ENCODE measurements at places on chromosomes 3 and 15.

- peak; percentile 38 for DNase-seq
Observed at GRCh38 chr3:132317229-132317948, at the start of gene ACP3. Gene ACP3, plus strand, starts transcription at chr3:132317407. Its CDS starts 50 bp downstream, at chr3:132317457.

- peak; percentile 54 for DNase-seq
Observed at GRCh38 chr3:129525341-129525968, 3.0 kb upstream of the RHO start.

DNA sequence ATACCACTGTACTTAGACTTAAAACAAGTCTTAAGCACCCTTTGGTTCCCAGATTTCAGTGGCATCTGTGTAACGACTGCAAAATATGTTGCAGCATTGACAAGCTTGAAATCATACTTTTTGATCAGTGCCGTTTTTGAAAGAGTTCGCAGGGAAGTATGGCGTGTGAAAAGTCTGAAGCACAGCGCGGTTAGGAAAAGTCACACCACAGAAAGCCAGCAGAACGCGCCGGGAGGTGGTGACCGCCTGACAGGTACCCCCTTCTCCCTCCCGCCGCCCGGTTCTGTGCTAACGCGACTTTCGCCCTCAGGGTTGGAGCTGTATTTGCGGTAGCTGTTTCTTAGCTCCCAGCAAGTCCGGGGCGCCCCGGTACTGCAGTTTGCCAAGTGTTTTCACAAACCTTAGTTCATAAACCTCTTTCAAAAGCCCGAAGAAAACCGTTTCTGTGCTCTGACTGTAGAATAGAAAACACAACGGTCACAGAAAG lies 481 bp upstream of the CRYBG3 start:
- DNase-seq, result peak; percentile 22

DNA sequence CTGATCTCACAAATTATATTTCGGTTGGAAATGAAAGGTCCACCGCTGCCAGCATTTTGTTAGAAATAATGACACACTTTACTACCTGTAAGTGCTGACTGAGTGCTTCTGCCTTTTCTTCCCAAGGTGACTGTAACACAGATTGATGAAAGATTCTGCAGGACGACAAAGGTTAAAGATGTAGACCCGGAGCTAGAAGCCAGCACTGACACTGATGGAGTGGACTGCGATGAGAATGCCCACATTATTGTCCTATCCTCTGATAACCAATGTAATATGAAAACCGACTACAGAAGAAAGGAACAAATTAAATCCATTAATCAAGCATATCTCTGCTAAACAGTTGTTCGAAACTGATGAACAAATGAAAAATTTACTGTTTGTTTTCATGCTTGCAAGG lies 666.5 kb downstream of the GBE1 start:
- no peak for DNase-seq

GRCh38 chr3:53293867-53294266 lies 38.0 kb upstream of the TKT start:
- DNase-seq, result no peak

GRCh38 chr3:23161896-23162570 lies 41.1 kb upstream of the UBE2E2 start:
- DNase-seq, result no peak

DNA sequence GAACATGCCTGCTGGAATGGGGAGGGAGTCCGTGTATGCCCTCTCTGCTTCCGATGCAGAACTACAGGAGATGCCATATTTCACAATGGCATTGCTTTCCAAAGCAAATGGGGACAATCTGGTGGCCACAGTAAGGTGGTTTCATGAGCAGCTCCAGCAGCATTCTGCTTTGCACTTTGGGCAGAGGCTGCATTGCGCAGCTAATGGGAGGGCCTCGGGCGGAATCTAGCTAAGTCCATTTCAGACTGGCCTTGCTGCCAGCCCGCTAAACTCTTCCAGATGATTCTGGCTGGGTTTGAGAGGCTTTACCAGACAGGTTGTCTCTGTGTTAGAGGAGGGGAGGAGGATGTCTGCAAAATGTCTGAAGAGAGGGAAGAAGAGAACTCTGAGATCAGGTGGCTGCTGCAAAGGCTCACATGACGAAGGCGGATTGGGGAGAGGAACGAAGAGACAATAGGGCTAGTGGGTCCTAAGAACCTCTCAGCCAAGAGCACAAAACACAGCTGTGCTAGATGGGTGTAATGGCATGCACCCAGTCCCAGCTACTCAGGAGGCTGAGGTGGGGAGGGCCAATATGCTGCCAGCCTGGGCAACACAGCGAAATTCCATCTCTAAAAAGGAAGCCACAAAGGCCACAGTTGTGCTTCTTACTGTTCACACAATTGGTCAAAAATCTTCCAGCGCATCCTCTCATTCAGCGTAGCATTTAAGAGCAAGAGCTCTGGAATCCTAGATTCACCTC lies 63.7 kb downstream of the BDH1 start:
- no peak for DNase-seq

GRCh38 chr3:63914312-63914711 lies 2.1 kb upstream of the SCAANT1 start:
- no peak for DNase-seq

- DNase-seq, result no peak
Observed at GRCh38 chr3:111895071-111895470, 36.0 kb downstream of the PHLDB2 start.

DNA sequence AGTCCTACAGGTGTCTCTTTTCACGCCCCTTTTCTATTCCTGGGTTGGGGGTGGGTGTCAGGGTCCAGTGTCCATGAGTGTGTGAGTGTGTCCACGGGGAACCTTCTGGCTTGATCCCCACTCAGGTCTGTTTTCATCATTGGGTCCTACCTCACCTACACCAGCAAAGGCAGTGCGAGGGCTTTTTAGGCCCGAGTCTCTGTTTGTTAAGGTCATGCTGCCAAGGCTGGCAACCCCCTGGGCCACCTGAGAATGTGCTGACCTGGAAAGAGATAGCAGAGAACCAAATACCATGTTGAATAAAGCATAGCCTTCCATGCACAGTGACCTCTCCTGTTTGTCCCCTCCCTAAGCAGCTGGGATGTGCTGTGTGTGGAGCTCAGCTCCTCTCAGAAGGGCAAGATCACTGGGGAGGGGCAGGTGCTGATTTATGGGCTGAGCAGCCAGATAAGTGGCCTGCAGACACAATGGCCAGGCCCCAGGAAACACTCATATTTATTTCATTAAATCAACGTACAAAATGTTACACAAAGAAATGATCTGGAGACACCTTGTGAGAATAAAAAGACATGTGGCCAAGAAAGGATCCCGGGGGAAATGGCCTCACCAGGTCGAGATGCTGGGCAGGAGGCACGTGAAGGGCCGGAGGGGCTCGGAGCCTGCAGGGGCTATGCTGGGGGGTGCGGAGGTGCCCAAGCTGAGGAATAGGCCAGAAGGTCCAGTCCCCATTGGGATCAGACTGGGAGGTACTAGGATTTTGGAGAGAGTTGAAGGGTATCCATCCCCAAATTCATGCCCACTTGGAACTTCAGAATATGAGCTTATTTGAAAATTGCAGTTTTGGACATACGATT lies 36.1 kb downstream of the RAB6B start:
- no peak for DNase-seq

GRCh38 chr3:106403371-106404145 lies 534.7 kb upstream of the CBLB start:
- DNase-seq, result no peak

DNA sequence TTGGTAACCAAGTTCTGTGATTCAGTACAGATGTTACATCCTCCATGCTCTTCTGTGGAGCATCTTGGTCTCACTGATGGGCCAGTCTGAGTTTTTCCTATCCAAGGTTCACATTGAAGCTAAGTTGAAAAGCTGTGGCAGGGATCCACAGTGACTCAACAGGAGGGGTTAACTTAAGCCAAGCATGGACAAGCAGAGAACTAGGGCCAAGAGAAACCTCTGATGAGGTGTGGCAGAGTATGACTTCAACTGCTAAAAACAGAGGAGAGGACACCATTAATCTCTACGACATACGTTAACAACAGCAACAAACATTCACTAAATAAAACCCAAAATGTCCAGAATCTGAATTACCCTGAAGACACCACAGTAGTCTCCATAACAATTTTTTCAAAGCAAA lies 268.1 kb upstream of the UBE2E2 start:
- DNase-seq, result no peak

DNA sequence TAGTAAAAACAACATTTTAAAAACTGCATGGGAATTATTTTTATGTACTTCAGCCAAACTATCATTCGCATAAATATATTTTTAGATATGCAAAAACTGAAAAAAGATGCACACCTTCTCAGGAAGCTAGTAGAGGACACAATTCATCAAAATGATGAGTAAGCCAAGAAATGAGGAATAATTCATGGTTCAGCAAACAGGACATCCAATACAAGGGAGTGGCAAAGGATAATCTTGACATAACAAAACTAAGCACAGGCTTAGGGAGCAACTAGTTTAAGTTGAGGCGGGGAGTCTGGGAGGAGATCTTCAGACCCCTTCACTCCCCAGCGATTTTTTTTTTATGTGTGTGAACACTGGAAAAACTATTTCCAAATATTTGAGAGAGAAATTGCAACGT lies 93.7 kb downstream of the ZNF280D start:
- DNase-seq, result no peak

- no peak for DNase-seq
Observed at GRCh38 chr3:78476076-78476475, 1291.7 kb downstream of the ROBO1 start.

GRCh38 chr3:82293867-82294266 lies 532.4 kb upstream of the GBE1 start:
- no peak for DNase-seq

GRCh38 chr3:20395692-20396091 lies 209.7 kb upstream of the SGO1 start:
- no peak for DNase-seq

DNA sequence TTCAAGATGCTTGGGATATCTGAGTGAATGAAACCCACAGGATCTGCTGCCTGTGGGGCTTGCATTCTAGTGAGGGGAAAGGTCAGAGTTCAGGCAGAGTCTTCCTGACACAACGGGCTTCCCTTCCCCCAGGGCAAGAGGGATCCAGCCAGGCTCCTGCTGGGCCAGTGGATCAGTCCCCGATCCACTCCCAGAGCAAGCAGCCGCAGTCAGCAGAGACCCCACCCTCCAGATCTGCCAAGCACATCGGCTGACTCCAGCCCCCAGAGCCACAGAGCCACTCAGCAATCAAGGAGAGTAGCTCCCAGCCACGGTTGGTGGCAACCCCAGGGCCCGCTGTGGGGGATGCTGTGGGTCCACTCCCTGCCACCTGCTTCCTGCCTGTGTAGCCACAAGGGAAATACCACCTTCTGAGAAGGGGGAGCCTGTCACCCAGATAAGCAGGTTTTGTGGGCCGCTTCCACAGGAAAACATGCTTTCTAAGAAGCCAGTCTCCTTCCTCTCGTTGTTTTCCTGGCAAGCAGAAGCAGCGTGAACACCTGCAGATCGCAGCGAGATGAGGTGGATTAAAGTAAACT lies 44.9 kb downstream of the CPN2 start:
- DNase-seq, result peak; percentile 74

- DNase-seq, result no peak
Observed at GRCh38 chr3:119316313-119316670, 22.1 kb downstream of the ARHGAP31 start.

DNA sequence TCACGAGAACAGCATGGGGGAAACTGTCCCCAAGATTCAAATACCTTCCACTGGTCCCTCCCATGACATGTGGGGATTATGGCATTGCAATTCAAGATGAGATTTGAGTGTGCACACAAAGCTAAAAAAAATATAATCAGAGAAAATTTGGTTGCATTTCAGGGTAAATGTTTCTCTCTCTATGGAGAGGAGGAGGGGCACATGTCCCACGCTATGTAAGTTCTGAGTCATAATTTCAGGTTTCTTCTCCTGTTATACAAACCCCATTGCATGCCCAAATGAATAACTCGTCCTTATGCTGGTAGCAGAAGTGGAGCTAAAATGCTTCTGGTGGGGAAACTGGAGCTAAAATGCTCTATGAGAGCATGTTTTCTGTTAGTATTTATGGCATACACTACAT lies 209.7 kb upstream of the DCBLD2 start:
- no peak for DNase-seq

GRCh38 chr15:52183562-52184173 lies 7.5 kb downstream of the GNB5 start:
- DNase-seq, result no peak

DNA sequence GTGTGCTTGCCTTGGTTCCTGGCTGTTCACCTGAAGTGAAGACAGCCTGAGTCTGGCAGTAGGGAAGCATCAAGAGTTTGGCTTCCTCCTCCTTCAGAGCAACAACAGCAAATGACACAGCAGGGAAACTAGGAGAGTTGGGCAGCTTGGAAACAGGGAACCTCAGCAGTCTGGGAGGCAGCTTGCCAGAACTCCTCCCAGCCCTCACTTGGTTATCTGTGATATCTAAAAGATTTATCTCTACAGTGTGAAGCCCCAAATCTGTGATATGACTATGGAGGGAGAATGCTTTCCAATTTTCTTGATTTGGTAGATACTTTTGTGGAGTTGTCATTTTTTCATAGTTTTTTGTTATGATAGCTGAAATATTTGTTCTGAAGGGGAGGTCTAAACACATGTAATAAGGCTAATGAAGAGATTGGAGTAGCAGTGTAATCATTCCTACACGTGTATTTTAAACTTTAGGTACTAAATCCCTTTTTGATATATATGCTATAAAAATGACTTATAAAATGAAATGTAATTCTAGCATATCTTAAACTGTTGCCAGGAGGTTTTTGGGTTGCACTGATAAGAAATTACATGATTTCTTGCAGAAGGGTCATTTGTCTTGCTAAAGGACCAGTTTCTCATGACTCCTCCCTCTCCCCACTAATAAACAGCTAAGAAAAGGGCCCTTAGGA lies 20.8 kb downstream of the UBE2E1 start:
- no peak for DNase-seq

DNA sequence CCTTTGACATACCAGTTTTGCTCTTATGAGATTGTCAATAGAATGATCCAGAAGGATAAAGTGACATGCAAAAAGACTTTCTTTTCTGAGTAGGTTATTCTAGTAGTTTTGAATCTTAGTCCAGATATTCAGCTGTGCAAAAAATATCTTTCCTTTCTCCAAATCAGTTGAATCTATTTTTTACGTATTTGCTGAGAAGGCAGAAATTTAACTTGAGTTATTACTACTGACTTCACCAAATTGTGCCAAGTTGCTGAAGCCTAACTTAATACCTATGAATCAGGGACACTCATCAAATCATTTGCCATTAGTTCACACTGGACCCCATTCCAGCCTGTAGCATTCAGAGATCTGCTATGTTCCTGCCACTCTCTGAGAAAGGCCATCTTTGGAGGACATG lies 215.6 kb downstream of the EPHA6 start:
- DNase-seq, result no peak

DNA sequence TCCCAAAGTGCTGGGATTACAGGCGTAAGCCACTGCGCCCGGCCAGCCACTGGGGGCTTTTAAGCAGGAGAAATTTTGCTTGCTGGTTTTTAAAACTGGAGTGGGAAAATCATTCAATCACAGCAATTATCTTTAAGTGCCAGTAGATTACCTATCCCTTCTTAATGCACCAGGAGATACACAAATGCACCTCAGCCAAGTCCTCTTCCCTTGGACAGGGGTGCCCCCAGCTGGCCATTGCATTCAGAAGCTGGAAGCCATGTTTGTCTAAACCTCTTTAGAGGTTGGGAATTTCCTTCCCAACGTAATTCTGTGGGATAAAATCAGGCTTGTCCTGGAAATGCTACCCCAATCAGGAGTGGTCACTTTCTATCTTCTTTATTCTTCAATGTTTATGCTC lies 26.6 kb downstream of the MIX23 start:
- peak; percentile 8 for DNase-seq
